ENCODE measurements at places on chromosomes 5 and 9.

DNA sequence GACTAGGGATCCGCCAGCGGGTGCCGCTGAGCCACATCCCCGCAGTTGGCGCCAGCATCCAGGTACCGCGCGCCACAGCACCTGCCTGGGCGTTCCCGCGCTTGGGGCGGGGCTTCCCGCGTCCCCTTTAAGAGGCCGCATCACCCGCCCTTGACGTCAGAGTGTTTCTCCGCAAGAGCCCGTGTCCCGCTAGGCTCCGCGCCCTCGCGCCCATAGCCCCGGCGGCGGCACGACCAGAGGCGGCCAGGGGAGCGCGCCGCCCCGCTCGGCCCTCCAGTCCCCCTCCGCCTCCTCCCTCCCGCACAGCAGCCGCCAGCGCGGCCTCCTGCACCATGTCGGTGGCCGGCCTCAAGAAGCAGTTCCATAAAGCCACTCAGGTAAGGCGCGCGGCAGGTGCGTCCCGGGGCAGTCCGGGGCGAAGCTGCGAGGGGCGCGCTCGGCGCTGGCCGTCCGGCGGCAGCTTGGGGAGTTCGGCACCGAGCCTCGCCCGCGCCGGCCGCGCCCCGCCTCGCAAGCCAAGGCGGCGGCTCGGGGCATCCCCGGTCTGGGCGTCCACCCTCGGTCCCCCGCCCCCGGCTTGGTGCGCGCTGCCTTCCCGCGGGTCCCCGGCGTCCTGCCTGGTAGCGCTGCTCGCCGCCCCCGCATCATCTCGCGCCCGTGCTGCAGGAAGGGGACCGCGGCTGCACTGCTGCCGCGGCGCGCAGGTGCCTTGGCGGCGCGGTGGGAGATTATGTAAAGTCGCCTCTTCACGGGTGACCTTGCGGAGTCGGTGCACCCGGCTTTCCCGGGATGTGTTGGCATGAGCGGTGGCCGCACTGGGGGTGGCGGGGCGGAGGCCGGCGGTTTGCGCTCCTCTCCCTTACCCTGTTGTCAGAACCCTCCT, at the start of gene SH3GL2:
Gene SH3GL2, plus strand, starts transcription at position 156 of the 883 bp plus-strand sequence.
- peak; percentile 56 for DNase-seq

DNA sequence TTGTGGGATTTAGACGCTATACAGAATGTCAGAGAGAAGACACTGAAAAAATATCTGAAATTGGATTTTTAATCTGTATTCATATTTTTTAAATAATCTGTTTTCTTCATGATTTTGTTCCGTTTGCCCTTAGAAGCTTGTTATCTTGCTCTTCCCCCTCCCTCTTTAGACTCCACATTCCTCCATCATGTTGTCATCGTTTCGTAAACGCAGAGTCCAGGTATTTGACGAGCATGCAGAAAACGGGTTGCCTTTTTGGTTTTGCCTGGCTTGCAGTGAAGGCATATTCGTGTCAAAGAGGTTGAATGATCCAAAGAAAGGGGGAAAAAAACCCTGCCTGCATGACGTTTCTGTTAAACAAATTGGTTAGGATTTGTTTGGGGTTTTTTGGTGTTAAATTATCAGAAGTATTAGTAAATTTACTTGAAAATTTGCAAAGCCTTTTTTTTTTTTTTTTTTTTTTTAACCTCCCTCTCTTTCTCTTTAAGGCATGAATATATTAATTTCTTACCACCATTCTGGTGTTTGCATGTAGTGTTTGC, 2.9 kb downstream of the SPTAN1 start:
- DNase-seq = peak; percentile 66

DNA sequence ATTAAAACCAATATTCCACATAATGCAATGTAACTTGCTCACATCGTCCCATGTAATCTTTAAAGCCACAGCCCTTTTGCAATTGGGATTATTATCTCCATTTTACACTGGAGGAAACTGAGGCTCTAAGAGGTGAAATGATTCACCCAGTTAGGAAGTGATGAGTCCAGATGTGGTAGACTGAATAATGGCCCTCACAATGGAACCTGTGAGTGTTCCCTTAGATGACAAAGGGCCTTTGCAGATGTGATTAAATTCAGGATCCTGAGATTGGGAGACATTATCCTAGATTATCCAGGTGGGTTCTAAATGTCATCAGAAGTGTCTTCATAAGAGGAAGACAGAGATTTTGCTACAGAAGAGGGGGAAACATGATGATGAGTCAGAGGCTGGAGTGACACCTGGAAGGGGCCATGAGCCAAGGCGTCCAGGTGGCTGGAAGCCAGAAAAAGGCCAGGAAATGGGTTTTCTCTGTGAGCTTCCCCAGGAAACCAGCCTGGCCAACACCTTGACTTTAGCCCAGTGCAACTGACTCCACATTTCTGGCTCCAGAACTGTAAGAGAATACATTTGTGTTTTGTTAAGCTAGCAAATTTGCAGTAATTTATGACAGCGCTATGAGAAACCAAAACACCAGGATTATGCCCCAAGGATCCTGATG, 139.1 kb downstream of the KCNIP1 start:
- DNase-seq = no peak

- no peak for DNase-seq
Observed at GRCh38 chr5:44389823-44390143, 563 bp upstream of the FGF10 start.

DNA sequence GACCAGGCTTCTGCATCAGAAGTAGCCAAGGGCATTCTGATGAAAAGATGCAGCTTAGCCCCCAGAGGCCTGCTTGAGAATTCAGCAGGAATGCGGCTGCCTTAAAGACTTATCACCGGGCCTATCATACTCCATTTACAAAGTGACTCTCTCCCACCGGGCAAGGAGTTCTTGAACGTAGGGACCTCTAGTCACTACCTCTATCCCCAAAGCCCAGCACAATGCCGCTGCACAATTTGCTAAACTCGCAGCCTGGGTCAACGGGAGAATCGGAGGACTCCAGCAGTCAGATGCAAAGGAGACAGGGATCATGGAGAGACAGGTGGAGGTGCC, 661 bp downstream of the PDCL start:
- no peak for DNase-seq

GRCh38 chr9:134491856-134492255, 149.7 kb upstream of the COL5A1 start:
- no peak for DNase-seq

GRCh38 chr5:141557681-141558136, 61.1 kb downstream of the DIAPH1 start:
- DNase-seq = peak; percentile 91

- DNase-seq = no peak
Observed at GRCh38 chr9:36431078-36431477, 31.0 kb upstream of the RNF38 start.

DNA sequence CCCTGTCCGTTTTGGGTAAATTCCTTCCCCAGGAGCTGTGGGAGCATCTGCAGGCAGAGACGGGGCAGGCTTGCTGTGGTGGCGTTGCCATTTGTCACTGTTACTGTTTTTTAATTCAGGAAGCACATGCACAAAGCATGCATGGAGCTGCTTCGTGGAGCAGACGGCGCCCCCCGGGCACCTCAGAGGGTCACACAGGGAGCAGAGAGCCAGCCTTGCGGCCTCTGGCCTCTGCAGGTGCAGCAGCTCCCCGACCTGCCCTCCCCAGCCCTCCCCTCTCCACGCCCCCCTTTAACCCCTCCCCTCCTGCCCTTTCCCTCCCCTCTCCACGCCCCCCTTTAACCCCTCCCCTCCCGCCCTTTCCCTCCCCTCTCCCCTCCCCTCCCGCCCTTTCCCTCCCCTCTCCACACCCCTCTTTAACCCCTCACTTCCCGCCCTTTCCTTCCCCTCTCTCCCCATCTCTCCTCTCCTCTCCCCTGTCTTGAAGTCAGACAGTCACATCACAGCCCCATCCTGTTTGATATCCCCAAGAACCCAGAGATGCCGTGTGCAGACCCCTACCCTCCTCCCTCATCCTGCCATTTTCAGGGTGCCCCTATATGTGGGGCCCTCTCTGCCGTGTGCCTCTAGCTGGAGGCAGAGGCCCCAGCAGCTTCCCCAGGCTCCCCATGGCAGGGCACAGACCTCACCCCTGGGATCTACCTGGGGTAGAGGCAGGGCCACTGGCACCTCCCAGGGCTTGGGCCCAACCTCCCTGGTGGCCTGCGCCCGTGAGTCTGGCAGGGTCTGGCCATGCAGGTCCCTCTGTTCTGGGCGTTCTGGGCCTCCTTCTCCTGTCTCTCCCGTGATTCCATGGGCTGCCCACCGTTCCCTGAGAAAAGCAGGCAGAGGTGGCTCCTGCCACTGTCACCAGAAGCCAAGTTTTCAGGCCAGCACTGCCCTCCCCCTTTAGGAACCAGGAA, 29.6 kb upstream of the UBAC1 start:
- DNase-seq = no peak

DNA sequence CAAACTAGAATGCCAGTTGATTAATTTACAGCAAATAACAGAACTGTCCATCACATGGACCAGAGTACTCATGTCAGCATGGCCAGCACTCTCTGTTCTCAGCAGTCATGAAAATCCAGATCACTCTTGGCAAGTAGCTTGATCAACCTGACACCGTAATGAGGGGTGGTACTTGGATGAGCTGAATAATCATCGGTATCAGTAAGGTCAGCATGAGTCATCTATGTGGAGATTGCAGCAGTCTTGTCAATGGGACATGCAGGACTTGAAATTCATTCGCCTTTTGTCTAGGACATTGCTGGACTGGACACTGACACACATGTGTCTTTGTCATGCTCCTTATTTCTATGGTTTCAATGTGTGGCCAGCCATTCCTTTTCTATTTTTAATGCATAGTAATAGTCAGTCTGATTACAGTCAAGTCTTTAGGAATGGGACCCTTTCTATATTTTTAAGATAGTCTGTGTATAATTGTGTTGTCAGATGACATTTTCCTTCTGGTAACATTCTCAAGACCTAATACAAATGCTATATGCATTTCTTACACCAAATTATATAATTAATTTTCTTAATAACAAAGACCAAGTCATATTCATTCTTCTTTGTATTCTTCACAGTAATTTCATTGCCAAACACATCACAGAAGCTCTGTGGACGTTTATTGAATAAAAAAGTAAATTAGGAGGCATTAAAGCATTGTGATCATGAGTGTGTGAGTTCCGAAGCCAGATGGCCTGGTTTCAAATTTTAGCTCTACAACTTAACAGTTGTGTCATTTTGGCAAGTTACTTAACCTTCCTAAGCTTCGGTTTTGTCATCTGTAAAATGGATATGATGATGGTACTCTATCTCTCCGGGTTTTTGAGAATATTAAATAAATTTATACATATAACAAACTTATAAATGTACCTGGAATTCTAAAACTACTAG, 57.4 kb downstream of the ADAMTSL1 start:
- DNase-seq = no peak

- no peak for DNase-seq
Observed at GRCh38 chr9:75152416-75152815, 64.1 kb downstream of the OSTF1 start.

DNA sequence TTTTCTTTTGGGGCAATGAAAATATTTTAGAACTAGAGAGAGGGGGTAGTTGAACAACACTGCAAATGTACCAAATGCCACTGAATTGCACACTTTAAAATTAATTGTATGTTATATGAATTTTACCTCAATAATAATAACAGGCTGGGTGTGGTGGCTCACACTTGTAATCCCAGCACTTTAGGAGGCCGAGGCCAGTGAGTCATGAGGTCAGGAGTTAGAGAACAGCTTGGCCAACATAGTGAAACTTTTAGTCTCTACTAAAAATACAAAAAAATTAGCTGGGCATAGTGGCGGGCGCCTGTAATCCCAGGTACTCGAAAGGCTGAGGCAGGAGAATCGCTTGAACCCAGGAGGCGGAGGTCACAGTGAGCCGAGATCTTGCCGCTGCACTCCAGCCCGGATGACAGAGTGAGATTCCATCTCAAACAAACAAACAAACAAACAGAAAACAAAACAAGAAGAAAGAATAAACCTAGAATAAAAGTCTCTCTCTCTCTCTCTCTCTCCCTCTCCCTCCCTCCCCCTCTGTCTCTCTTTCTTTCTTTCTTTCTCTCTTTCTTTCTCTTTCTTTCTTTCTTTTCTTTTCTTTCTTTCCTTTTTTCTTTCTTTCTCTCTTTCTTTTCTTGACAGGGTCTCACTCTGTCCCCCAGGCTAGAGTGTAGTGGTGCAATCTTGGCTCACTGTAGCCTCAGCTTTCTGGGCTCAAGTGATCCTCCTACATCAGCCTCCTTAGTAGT, 91.1 kb downstream of the BASP1 start:
- DNase-seq = no peak

- no peak for DNase-seq
Observed at GRCh38 chr5:55140908-55141665, 18.9 kb upstream of the GPX8 start.

- DNase-seq = peak; percentile 85
Observed at GRCh38 chr5:154190595-154191304, at the start of gene GALNT10. TSS of gene GALNT10 (plus strand) at chr5:154190733. CDS start at chr5:154190867, 134 bp downstream.

DNA sequence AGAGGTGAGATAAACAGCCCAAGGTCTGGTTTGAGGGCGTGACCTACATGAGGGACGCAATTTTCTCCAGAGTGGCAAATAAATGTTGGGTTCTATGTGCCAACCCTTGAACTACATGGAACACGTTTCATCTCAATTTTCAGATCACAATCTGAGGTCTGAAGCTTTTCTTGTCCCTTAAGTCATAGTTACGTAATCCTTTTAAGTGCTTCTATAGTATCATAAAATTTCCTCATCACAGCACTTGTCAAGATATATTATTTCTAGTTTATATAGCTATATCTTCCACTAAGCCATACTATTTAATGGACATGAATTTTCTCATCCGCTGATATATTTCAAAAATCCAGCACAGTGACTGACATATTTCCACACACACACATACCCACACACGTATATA, 53.1 kb upstream of the GRIN3A start:
- DNase-seq = no peak

GRCh38 chr5:10563110-10563944, 543 bp upstream of the ANKRD33B start:
- peak; percentile 34 for DNase-seq

GRCh38 chr5:35237580-35238376, 7.5 kb upstream of the PRLR start:
- DNase-seq = peak; percentile 82

- no peak for DNase-seq
Observed at GRCh38 chr5:3341446-3342240, 254.0 kb upstream of the IRX1 start.

GRCh38 chr5:139273572-139274289, 19.8 kb upstream of the MATR3 start:
- DNase-seq = peak; percentile 97

DNA sequence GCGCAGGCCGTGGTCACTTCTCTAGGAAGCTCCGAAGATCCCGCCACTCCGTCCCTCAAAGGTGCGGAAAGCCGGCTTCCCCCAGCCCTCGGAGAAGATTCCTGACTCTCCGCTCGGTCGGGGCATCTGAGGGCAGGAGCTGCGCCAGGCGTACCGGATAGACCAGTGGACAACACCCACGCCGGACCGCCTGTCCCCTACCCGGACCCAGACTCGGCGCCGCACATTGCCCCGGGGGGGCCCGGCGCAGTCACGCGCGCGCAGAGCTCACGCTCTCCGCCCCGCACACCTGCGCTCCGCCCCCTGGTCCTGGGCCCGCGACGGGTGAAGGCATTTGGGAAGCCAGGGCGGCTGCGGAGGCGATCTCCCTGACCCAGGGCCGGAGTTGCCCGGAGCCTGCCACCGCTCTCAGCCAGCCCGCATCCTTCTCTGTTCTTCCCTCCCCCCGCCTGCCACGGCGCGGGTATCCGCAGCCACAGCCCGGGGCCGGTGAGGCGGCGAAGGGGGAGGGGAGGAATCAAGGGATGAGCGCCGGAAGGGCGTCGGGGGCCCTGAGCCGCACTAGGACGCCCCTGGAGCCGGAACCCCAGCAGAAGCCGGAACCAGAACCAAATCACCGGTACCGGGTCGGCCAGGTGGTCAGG, 448 bp downstream of the RELL2 start:
- peak; percentile 45 for DNase-seq
